ENCODE measurements at places on chromosomes 2 and 18.

DNA sequence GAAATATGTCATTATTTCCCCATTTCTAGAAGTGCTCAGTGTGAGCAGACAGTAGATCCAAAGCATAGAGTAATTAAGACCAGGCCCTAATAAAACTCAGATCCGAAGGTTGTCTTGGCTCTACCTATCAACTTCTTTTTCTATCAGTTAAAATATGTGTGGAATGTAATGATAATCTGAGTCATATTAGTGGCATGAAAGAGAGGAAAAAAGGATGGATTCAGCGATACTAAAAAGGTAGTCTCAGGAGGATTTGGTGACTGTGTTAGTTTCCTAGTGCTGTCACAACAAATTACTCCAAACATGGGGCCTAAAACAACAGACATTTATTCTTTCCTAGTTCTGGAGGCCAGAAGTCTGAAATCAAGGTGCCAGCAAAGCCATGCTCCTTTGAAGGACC, 103.7 kb upstream of the NABP1 start:
- no peak for DNase-seq

- no peak for DNase-seq
Observed at GRCh38 chr2:31081492-31081891, 56.7 kb downstream of the GALNT14 start.

- no peak for DNase-seq
Observed at GRCh38 chr2:30710461-30710860, 96.8 kb downstream of the CAPN13 start.

GRCh38 chr2:138003411-138003810, 39.1 kb downstream of the HNMT start:
- no peak for DNase-seq

- no peak for DNase-seq
Observed at GRCh38 chr2:209685963-209686362, 85.7 kb upstream of the UNC80 start.

DNA sequence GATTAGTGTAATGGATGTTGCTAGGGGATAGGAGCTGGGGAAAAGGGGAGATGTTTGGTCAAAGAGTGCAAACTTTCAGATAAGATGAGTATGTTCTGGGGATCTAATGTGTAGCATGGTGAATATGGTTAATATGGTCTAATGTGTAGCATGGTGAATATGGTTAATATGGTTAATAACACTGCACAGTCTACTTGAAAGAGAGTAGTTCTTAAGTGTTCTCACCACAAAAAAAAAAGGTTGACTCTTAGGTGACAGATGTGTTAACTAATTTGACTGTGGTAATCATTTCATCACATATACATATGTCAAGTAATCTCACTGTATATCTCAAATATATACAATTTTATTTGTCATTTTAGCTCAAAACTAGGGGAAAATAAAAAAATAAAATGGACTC, 121.3 kb upstream of the CD226 start:
- DNase-seq = no peak

DNA sequence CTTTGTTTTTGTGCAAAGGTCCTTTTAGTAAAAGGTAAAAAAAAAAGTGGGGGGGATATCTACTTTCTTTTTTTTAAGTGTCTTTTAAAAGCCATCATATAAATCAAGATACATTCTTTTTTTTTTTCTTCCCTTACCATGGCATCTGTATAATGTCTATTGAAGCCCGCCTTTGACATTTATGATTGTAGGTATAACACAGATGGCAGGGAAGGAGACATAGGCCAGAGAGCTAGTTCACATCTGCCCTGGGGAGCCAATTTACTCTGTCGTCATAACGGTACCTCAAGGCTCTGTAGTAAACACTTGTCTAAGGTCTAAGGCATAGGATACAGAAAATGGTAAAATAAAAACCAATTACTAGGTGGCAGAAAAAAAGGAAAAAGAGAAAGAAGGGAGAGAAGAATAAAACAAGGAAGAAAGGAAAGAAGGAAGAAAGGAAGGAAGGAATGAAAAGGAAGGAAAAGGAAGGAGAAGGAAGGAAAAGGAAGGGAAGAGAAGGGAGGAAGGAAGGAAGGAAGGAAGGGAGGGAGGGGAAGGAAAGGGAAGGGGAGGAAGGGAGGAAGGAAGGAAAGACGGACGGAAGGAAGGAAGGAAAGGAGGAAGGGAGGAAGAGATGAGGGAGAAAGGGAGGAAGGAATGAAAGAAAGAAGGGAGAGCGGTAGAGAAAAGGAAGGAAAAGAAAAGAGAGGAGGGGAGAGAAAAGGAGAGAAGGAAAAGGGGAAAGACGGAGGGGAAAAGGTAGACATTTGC, 343.5 kb downstream of the RBM43 start:
- no peak for DNase-seq

DNA sequence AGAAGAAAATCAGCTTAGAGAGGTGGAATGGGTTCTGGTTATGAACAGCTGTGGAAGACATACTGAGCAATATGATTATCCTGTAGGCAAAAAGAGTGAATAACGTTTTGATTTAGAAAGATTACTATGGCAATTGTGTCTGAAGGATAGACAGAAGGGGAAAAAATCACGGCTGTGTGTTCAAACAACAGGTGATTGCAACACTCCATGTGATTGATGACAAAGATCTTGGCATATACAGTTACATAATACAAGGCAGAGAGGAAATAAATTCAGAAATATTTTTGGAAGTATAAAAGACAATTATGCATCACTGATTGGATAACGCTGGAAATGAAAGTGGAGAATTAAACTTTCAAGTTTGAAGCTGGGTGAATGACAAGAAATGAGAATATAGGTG, 58.5 kb upstream of the KCNJ3 start:
- no peak for DNase-seq

- DNase-seq = no peak
Observed at GRCh38 chr2:135635212-135635835, 104.0 kb downstream of the R3HDM1 start.

DNA sequence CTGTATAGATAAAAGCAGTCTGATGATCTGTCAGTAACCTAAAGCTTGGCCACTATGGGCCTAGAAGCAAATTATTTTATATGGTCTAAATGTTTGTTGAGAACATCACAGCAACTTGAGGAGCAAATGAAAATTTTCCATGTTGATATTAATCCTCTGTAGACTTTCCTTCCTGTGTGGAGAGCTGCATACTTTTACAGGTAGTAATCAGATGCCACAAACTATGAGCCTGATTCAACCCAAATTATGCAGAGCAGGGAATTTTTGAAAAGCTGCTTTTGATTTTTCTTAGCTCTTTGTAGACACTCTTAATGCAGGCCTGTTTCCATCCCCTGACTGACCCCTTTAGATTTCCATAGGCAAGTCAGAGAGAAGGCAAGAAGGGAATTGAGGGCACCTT, 17.3 kb downstream of the PAX3 start:
- DNase-seq = no peak

DNA sequence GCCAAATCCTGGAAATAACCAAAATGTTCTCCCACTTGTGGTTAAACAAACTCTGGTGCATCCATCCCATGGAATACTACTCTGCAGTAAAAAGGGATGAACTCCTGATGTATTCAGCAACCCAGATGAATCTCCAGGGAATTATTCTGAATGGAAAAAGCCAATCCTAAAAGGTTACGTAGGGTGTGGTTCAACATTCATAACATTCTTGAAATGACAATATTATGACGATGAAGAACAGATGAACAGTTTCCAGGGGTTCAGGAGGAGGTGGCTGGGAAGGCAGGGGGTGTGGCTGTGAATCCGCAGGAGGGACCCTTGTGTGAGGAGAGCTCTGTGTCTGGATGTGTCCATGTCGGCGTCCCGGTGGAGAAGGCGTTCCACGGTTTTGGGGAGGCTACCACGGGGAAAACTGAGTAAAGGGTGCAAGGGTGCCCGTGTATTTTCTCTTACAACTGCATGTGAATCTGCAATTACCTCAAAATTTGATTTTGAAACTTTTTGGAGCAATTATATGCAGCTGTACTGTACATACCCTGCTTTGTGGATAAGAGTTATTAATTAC, 47.3 kb downstream of the KCNG2 start:
- no peak for DNase-seq

- DNase-seq = no peak
Observed at GRCh38 chr2:196266855-196267254, 95.5 kb upstream of the STK17B start.

- no peak for DNase-seq
Observed at GRCh38 chr2:241639385-241639784, 1.9 kb downstream of the ATG4B start.

DNA sequence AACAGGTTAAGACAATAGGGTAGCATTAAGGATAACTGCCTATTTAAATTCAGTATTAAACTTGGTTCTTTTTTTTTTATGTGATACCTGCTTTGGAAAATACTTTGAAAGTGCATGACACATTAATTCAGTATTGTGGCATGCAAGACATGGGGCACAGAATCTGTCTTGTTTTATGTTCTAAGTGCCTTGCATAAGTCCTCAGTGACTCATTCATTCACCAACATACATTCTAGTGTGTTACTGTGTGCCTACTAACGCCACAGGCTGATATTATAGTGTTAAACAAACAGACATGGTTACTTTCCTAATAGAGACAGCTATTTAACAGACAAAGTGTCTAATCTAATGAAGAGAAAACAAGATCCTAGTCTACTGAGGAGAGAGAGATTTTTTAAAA, 91.7 kb downstream of the GCA start:
- no peak for DNase-seq

GRCh38 chr2:160201849-160202539, 1.9 kb upstream of the ITGB6 start:
- no peak for DNase-seq

DNA sequence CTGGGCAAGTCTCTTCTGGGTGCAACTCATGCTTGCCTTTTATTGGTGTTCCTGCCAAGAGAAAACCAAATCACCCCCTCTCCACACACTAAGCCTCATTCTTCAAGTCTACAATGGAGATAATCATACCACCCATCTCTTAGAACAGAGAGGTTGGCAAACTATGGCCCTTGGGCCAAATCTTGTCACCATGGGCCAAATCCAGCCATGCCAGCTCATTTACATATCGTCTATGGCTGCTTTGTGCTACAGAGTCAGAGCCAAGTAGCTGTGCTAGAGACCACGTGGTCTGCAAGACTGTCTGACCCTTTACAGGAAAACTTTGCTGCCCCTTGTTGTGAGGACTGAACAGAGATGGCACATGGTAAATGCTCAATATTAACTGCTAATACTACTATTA, 270.3 kb upstream of the PARD3B start:
- DNase-seq = no peak

GRCh38 chr2:12807907-12808810, 91.4 kb downstream of the TRIB2 start:
- no peak for DNase-seq

GRCh38 chr18:58288921-58289797, 245.1 kb downstream of the NEDD4L start:
- no peak for DNase-seq

DNA sequence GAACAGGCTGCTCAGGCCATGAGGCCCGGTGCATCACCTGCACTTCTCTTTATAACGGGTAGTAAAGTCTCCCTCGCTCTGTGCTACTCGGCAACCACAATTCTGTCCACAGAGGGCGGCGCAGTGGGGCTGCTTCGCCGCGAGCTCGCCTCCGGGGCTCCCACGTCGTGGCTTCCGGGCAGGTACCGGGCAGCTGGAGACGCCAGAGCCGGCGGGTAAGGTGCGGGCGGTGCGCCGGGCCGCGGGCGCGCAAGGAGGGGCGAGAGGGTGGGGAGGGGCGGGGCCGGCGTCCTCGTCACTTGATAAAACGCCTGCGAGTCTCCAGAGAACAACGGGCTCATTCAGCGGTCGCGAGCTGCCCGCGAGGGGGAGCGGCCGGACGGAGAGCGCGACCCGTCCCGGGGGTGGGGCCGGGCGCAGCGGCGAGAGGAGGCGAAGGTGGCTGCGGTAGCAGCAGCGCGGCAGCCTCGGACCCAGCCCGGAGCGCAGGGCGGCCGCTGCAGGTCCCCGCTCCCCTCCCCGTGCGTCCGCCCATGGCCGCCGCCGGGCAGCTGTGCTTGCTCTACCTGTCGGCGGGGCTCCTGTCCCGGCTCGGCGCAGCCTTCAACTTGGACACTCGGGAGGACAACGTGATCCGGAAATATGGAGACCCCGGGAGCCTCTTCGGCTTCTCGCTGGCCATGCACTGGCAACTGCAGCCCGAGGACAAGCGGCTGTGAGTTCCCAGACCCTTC, at the start of gene ITGA6:
Gene ITGA6, plus strand, starts transcription at position 331 of the 734 bp plus-strand sequence.
- DNase-seq = peak; percentile 31

- DNase-seq = no peak
Observed at GRCh38 chr2:181393472-181393871, 63.7 kb upstream of the ITGA4 start.

DNA sequence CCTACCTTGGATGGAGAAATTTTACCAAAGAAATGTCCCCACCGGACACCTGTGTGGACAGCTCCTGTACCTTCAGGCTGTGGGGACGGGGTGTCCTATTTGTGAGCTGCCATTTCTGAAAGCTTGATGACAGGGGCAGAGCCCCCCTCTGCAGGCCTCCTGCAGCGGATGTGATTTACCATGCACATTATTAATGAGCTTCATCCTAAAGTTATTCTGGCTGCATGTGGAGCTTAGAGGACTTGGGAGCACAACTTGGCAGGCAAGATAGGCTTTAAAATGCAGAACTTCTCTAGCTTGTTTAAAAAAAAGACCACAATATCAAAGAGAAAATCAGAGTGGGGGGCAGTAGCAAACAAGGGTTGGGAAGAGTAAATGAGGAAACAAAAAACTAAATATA, 350.0 kb upstream of the KLHL29 start:
- no peak for DNase-seq

DNA sequence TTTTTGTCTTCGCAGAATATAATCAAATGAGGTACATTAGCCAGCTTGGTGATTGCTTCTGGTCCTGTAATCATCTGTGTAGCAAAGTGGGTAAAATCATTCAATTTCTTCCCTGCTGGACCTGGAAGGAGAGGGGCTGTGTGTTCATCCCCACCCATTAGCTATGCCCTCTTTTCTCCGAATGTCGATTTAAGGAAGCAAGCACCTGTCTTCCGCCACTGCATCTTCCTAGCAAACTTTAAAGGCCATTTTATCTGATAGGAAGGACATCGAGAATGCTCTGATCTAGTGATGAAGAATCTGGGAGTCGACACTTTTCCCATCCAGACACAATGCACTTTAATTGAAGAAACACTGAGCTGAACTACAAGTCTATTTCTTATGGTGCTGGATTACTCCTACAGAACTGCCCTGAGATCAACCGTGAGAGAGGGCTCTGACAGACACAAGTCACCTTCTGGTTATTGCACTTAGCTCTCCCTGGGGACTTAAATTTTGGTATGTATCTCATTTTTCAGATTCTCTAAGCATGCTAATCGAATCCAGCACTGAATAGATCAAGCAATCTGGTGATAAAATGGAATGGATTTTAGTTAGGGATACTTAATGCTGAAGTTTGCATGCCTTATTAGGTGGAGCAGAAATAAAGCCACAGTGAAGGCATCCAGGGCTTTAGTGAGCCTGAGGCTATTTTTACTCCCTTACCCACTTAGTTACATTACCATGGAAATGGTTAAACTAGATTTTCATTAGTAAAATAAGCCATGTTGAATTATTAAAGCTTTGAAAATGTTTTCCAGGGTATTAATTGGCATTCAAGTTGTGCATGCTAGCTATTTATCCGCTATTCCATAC, 1.3 kb downstream of the NYAP2 start:
- no peak for DNase-seq

GRCh38 chr2:13335862-13336535, 619.3 kb downstream of the TRIB2 start:
- DNase-seq = no peak
